ENCODE measurements at places on chromosomes 5 and 9.

DNA sequence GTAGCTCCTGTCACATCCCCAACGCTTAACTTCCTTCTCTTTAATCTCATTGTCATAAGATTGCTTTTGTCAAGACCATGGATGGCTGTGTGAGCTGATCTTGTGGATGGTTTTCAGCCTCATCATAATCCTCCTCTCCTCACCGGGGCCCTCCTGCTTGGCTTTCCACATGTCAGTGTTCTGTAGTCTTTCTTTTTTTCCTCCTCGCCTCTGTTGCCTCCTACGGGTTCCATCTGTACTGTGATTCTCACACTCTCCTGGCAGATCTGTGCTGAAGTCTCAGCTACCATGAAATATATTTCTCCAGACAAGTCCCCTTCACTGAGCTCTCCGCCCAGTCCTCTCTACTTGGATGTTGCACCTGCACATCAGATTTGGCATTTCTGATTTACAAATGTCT, 34.9 kb upstream of the FAM120AOS start:
- DNase-seq: no peak

DNA sequence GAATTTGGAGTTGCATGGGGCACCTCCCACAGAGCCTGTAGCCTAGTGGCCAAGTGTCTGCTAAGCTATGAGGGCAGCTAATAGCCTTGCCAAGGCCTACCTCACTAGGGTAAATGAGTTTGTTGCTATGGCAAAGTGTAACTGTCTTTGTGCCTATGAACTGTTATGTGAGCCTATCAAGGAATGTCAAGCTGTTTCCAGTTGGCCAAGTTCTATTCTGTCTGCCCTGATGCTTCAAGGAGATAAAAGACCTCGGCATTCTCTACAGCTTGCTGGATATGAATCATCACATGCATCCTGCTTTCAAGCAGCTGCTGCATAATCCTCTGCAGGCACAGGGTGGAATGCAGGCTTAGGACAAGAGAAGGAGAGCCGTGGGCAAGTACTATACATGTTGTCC, 69.8 kb upstream of the CCDC112 start:
- no peak for DNase-seq

DNA sequence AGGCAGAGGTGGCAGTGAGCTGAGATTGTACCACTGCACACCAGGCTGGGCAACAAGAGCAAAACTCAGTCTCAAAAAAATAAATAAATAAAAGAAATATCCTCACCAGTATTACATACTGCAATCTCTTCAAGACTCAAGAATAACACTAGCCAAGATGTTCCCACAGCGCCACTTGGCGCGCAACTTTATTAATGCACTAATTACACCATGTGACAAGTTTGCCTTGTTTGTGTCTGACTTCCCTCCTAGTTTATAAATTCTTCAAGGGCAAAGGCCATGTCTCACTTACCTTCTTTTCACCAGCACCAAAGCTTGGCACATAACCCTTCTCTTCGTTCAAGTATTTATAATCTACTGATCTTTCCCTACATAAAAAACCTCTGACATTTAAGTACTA, 4.8 kb downstream of the SKP1 start:
- DNase-seq: no peak

GRCh38 chr9:69633716-69634115, 38.5 kb downstream of the APBA1 start:
- no peak for DNase-seq

DNA sequence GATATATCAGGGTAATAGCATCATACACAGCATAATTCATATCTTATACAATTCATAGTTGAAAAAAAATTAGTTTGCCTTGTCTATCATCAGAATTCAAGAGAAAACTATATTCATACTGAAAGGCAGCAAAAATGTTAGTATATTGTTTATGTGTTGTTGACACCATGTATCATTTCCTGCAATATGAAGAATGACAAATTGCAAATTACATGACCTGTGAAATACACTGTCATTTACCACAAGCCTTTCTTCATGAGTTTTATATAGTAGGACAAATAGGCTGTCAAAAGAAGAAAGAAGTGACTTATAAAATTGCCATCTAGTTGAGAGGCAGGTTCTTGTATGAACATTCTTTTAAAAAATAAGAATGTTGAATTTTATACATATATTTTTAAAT, 1136.3 kb upstream of the CDH9 start:
- no peak for DNase-seq

DNA sequence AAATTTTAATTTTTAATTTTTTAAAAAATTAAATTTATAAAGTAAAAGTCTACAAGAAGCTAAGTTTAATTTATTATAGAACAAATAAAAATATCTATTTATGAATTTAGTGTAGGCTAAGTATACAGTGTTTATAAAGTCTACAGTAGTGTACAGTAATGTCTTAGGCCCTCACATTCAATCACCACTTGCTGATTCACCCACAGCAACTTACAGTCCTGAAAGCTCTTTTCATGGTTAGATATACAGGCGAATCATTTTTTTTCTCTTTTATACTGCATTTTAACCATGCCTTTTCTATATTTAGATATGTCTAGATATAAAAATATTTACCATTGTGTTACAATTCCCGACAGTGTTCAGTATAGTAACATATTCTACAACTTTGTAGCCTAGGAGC, 55.9 kb downstream of the PCSK1 start:
- DNase-seq: no peak

DNA sequence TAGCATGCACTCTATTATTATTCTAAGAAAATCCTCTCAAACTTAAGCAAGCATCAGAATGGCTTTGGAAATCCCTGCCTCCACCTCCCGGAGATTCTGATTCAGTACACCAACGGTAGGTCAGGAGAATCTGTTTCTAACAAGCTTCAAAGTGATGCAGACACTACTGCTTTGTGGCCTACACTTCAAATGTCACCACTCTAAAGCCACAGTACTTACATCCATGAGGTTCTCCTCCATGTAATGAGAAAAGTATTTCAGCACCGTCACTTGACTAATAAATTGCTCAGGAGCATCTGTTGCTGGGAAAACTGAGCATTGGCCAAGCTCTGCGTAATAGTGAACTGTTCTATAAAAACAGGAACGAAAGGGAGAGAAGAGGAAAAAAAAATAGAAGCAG, 4.8 kb downstream of the PLK2 start:
- DNase-seq: no peak

DNA sequence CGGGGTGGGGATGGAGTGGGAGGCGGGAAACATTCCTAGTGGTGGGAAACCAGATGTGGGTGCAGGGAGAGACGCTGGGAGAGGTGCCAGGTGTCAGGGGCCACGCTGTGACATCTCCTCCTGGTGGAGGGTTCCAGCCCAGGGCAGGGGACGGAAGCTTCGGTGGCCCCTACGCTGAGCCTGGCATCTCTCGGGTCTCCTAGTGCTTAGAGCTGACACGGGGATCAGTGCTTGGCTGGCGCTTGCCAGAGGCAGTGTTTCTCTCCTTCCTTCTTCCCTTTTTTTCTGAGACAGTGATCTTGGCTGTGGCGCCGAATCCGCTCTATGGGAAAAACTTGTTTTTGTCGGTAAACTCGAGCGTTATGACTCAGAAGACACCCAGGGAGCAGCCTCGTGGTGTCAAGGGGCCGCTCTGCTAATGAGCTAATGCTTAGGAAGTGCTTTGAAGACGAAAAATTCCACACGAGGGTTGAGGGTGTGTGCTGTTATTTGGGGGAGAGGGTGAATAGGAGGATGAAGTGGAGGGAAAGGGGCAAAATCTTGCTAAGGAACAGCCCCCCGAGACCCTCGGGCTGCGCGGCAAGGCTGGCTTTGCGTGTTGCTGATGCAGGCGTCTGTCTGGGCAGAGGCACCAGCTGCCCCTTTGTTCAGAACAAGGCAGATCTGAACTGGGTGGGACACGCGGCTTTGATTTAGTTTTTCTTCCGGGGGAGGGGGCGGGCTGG, 20.4 kb upstream of the IER5L start:
- no peak for DNase-seq

DNA sequence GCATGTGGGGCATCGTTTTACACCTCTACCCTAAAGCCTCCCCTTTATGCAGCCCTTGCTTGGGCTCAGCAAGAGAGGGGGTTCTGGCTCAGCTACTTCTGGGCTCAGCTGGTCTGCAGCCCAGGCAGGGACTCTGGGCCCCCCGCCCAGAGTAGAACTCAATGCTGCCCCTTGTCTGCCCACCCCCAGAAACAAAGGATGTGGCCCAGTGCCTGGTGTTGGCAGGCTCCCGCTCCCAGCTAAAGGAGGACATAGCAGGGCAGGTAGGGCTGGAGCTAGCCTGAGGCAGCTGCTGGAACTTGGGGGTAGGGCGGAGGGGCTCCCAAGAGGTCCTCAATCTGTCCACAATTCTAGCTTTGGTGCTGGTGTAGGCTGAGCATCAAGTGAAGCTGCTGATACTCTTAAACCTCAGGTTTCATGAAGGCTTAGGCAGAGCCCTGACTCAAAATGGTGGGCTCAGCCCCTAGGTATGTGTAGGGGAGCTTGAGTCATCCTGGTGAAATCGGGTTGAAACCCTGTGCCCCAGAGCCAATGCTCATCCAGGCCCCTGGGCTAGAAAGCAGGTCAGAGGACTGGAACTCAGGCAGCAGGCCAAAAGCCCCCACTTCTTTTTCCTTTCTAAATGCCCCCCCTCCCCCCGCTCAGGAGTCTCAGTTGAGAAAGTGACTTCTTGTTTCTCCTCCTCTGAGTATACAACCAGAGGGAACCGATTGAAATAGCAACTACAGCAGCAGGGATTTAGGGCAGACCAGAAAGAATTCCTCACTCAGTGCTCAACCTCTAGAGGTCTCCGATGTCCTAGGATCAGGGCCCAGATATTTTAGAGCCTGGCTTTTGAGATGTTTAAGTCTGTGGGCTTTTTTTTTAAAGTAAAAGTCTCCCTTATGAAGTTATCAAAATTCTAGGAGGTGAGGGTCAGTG, 11.4 kb downstream of the PSD2 start:
- no peak for DNase-seq

GRCh38 chr9:81594415-81594814, 94.9 kb downstream of the TLE1 start:
- DNase-seq: no peak

GRCh38 chr5:148740966-148741742, 85.3 kb upstream of the ADRB2 start:
- no peak for DNase-seq

GRCh38 chr9:127262602-127263001, 2.0 kb upstream of the GARNL3 start:
- DNase-seq: no peak

GRCh38 chr5:7873216-7873615, 4.3 kb downstream of the MTRR start:
- no peak for DNase-seq

DNA sequence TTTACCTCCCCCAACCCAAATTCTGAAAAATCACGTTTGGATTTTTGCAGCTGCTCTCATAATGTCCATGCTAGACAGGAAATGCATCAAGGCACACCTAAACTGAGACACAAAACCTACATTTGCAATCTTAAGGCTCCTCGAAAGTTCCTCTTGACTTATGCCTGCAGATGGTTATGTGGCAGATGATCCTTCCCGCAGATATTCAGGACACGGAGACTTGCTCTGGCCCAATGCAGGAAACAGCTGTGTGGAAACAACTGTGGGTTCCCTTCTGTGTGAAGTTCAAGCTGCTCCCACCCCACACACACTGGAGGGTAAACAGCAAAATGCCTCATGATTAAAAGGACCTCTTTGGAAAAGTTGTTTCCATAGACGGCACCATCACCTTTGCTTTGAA, 253.8 kb downstream of the EBF1 start:
- no peak for DNase-seq

- no peak for DNase-seq
These were observed 35.4 kb downstream of the SNX30 start for GRCh38 chr9:112785986-112786385.

DNA sequence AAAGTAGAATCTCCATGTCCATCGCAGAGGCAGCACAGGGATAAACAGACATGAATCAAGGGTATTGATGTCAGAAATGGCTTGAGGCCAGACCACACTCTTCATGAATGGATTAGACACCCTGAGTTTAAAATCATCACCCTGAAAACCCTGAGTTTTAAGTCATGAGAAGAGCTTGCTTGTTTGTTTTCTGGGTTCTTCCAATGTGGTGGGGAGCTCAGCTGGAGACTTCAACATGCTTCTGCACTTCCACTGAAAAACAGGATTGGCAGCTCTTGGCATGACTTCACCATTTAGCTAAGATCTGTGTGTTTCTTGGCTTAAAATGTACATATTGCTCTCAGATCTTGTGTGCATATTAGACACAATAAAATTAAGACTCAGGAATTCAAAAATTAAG, 9.8 kb downstream of the GCNT4 start:
- no peak for DNase-seq

- DNase-seq: no peak
These were observed 160.8 kb downstream of the DMRT2 start for GRCh38 chr9:1210954-1211353.

GRCh38 chr9:127018935-127019334, 103.5 kb downstream of the ANGPTL2 start:
- DNase-seq: no peak

DNA sequence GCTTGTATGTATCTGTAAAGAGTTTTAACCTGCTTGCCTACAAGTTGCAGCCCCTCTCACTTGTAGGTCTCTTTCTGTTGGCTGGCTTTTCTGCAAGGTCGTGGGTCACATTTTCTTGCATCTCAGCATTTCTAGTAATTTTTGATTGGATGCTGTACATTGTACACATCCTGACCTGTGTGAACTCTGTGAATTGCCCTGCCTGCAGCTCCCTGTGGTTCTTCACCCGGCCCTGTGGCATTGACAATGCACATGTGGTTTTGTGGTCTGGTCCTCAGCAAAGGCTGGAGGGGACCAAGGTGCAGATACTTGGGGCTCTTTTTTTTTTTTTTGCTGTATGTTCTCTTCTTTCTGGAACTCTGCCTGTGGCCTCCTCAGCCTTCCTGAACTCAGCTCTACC, 53.6 kb downstream of the WNK2 start:
- no peak for DNase-seq

- no peak for DNase-seq
These were observed 123.9 kb upstream of the C6 start for GRCh38 chr5:41337216-41337615.

DNA sequence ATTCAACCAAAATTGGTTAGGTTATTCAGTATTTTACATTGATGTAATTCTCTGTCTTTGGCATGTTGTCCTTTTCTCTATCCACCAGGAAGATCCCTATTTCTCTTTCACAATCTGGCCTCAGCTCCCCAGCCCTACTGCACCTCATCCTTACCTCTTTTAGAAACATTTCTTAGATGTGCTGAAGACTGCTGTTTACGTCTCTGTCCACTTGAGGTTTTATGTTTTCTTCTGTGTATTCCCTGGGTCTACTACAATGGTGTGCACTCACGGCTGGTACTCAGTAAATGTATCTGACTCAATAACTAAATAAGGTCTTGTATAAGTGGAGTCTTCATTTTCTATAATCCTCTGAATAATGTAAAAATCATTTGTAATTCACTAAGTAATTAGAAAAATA, 822.7 kb downstream of the DTWD2 start:
- no peak for DNase-seq

DNA sequence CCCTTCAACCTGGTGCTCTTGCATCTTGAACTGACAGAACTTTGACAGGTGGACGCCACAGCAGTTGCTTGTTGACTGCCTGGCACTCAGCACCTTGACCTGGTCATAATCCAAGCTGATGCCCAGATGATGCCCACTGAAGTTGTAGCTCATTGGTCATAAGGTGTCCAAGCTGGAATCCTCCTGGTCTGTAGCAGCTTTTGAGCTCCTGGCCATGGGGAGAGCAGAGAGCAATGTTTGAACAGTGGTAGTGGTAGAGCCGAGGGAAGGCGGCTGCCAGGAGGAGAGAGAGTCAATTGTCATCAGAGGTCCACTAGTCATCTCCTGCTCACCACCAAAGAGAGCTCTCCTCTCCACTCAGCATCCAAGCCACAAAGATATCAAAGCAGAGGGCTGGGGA, 23.3 kb downstream of the CSF2 start:
- no peak for DNase-seq

GRCh38 chr5:86824637-86825036, 206.9 kb downstream of the COX7C start:
- no peak for DNase-seq

GRCh38 chr5:11524188-11524587, 380.1 kb downstream of the CTNND2 start:
- DNase-seq: no peak
